ENCODE measurements at places on chromosomes 1 and 21.

- DNase-seq, result no peak
- peaks cover 3% of the 10 kb centered on the region for H3K27me3 ChIP-seq
- no peaks in the 10 kb centered on the region for H3K36me3 ChIP-seq
- no peak overlapping the region for H3K4me3 ChIP-seq
Measured at GRCh38 chr21:29267666-29268065, 31.1 kb upstream of the BACH1 start.

GRCh38 chr1:34655206-34655874 lies 99.5 kb upstream of the GJB5 start:
- no peak overlapping the region for H3K4me3 ChIP-seq
- H3K36me3 ChIP-seq, result no peaks in the 10 kb centered on the region
- no peaks in the 10 kb centered on the region for H3K27me3 ChIP-seq
- DNase-seq, result no peak
- H3K27ac ChIP-seq, result no peak overlapping the region

- no peak overlapping the region for H3K4me3 ChIP-seq
- no peak overlapping the region for H3K27ac ChIP-seq
- peaks cover 22% of the 10 kb centered on the region for H3K27me3 ChIP-seq
- no peaks in the 10 kb centered on the region for H3K4me1 ChIP-seq
- DNase-seq, result no peak
Measured at GRCh38 chr1:209411491-209411929, 172.0 kb upstream of the CAMK1G start.

- peaks cover 4% of the 10 kb centered on the region for H3K4me1 ChIP-seq
- no peak overlapping the region for H3K27ac ChIP-seq
- peaks cover 6% of the 10 kb centered on the region for H3K27me3 ChIP-seq
- H3K4me3 ChIP-seq, result no peak overlapping the region
- no peak for DNase-seq
Measured at GRCh38 chr21:37527103-37527502, 160.5 kb downstream of the DYRK1A start.

DNA sequence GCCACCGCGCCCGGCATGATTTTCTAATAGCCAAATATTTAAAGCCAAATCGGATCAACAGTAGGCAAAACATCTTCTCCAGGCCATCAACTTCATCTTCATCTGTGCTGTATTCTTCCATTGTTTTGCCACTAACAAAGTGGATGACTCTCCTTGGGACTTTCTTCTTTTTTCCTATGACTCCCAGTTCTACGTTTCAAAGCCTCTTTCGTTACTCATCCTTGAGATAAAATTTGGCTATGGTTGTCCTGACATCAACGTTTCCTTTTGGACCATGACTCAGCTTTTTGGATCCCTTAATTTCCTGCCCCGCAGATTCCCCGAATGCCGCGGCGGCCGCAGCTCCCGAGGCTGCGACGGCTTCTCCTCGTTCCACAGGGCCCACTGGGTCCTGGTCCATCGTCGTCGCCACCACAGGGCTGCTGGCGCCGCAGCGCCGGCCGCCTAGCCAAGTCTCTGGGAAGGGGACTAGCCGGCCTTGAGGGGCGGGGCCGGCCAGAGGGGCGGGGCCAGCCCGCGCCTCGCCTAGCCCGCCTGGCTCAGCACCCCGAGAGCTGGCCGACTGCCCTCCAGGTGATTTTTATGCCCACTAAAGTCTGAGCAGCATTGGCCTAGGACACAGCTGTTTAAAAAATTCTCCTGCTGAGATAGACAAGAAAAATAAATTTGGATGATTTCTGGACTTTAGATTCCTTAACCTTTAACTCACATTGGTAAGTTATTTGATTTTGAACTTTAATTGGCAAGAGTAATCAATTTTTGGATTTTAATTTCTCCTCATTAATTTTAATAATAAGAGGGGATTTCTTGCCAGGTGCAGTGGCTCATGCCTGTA lies 93.9 kb downstream of the ADCY10 start:
- DNase-seq, result peak; percentile 26
- H3K4me3 ChIP-seq, result peak overlapping the region; percentile 70
- H3K36me3 ChIP-seq, result no peaks in the 10 kb centered on the region

DNA sequence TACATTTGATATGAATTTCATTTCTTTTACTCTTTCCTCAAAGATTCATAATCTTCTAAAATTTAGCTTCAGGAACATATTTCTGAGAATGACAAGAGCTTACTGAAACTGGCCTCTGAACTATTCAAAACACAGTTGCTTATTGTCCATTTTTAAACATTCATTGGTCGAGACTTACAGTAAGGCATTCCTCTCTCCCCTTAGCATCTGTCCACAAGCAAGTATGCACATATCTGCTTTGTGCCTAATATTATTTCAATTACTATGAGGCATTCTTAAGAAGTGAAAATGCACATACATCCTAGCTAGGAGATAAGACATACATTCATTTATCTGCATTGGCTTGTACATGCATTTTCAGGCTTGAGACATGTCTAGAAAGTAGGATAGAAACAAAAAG lies 488.7 kb downstream of the PTBP2 start:
- no peaks in the 10 kb centered on the region for H3K4me1 ChIP-seq
- H3K36me3 ChIP-seq, result no peaks in the 10 kb centered on the region
- H3K27ac ChIP-seq, result no peak overlapping the region
- DNase-seq, result no peak
- no peak overlapping the region for H3K4me3 ChIP-seq
